Left renal pelvis (tissue), 4 donors: ENCODE measurements at places on chromosomes 13 and 19.
A peak's percentile ranks its signal among the peaks of the same experiment; 100 is the strongest.

- no peak for DNase-seq
Measured at GRCh38 chr19:11554160-11554559, 4.9 kb downstream of the ELOF1 start.

GRCh38 chr19:44687888-44688287, 11.1 kb upstream of the CEACAM16 start:
- no peak for DNase-seq

GRCh38 chr19:3434630-3435553, 45.4 kb downstream of the SMIM24 start:
- peak; percentile 88 for DNase-seq

- no peak for DNase-seq
Measured at GRCh38 chr13:83125791-83126190, 756.5 kb downstream of the SLITRK1 start.

GRCh38 chr13:34156841-34157365, 339.0 kb downstream of the RFC3 start:
- no peak for DNase-seq

- no peak for DNase-seq
Measured at GRCh38 chr13:112892426-112893206, 76.4 kb upstream of the MCF2L start.

DNA sequence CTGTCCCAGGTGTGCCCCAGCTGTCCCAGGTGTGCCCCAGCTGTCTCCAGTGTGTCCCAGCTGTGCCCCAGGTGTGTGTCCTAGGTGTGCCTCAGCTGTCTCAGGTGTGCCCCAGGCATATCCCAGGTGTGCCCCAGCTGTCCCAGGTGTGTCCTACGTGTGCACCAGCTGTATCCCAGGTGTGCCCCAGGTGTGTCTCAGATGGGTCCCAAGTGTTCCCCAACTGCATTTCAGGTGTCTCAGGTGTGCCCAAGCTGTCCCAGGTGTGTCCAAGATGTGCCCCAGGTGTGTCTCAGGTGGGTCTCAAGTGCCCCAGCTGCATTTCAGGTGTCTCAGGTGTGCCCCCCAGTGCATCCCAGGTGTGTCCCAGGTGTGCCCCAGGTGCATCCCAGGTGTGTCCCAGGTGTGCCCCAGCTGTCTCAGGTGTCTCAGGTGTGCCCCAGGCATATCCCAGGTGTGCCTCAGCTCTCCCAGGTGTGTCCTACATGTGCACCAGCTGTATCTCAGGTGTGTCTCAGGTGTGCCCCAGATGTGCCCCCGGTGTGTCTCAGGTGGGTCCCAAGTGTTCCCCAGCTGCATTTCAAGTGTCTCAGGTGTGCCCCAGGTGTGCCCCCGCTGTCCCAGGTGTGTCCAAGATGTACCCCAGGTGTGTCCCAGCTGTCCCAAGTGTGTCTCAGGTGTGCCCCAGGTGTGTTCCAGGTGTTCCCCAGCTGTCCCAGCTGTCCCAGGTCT, 1.3 kb upstream of the GRK1 start:
- DNase-seq: no peak

DNA sequence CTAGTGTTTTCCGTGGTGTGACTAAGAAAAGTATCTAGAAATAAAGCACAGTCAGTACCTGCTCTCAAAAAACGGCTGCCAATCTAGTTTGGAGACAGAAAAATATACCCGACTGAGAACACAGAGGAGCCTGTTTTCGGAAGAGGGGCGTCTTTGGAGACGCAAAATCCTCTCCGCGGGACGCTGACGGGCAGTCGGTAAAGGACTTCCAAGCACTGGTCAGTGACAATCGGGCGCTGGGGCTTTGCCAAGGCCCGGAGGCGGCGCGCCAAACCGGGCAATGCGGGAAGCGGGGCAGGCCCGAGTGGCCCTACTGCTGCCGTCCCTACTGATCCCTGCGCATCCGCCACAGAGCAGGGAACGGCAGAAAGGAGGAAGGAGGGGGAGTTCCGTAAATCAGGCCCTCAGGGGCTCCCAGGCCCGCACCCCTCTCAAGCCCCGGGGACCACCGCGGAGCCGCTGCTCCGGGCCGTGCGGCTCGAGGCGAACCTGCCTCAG, 588 bp upstream of the DPY19L3 start:
- no peak for DNase-seq

DNA sequence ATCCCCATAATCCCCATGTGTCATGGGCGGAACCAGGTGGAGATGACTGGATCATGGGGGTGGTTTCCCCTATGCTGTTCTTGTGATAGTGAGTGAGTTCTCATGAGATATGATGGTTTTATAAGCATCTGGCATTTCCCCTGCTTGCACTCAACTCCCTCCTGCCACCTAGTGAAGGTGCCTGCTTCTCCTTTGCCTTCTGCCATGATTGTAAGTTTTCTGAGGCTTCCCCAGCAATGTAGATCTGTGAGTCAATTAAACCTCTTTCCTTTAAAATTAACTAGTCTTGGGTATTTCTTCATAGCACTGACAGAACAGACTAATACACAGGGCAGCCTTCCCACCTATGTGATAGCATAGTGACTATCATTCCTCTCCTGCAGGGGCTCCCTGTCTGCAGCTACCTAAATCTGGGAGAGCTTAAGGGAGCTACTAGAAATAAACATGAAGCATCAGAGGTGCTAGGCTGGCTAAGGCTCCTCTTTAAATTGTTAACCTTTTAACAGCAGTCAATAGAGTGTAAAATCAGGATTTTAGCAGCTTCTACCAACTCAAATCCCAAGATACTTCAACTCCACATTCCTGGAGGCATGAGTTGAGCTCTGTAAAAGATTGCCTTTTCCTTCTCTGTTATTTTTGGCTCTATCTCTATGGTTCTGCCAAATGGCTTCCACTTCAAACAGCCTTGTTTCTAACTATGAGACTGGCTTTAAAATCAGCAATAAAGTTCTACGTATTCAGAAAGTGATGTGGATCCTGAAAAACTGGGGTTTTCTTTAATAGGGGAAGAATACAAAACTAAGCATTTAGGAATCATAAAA, 112.3 kb downstream of the VWA8 start:
- DNase-seq: no peak

- no peak for DNase-seq
Measured at GRCh38 chr13:20195801-20196200, 3.1 kb upstream of the GJB2 start.

- DNase-seq: no peak
Measured at GRCh38 chr13:40624383-40624782, 42.1 kb downstream of the FOXO1 start.

- no peak for DNase-seq
Measured at GRCh38 chr13:30388406-30389283, 33.6 kb upstream of the UBE2L5 start.

DNA sequence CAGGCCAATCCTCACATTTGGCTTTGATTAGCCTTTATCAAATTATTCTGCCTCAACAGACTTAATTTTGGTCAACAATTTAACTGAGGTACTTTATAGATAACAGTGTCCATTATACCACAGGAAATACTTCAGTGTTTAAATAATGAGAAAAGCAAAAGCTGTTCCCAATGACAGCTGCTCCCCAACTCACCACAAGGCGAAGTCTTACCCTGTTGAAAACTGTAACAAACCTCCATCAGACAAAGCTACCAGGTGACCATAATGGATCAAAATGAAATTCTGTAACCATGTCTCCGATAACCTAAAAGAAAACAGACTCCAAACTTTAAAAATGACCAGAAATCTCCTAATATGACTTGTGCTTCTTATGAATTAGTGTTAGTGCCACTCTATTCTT, 50.3 kb downstream of the ZNF44 start:
- no peak for DNase-seq

- no peak for DNase-seq
Measured at GRCh38 chr19:17658240-17658639, 29.9 kb downstream of the UNC13A start.

DNA sequence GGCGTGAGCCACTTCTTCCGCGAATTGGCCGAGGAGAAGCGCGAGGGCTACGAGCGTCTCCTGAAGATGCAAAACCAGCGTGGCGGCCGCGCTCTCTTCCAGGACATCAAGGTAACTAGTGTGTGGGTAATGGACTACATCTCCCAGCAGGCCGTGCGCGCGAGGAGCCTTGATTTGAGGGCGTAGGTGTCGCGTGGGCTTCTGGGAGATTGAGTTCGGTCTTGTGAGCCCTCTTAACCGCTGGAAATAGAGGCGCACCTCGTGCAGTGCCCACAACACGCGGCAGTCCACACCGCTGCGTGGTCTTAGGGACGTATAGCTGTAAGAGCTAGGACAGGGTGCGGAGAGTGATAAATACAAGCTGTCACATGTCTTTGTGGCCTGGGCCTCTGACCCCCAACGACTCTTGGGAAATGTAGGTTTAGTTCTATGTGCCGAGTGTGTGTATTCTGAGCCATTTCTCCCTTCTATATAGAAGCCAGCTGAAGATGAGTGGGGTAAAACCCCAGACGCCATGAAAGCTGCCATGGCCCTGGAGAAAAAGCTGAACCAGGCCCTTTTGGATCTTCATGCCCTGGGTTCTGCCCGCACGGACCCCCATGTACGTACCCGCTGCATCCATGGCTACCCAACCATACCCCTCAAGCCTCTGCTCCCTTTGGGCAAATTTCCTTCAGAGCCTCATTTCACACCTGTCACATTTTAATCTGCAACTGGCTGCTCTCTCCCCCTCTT, 864 bp downstream of the FTL start:
- no peak for DNase-seq

GRCh38 chr19:16330368-16330801, 5.8 kb downstream of the KLF2 start:
- DNase-seq: no peak

- DNase-seq: no peak
Measured at GRCh38 chr13:30730526-30730925, 4.8 kb upstream of the ALOX5AP start.

DNA sequence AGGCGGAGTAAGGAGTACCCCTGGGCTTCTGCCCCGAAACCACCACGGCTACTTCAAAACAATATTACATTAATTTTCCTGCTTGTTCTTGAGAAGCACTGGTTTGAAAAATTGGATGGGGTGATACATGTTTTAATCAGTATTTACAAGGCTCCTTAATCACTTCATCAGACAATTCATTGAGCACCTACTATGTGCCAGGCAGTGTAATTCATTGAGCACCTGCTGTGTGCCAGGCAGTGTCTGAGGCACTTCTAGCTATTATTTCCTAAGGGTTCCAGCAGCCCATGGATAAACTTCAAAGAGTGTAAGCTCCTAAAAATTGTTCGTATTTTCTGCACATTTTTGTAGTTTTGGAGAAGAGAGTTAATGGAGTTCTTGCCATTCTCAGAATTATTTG, 1.6 kb upstream of the GAS6 start:
- DNase-seq: no peak

- DNase-seq: no peak
Measured at GRCh38 chr19:18742838-18743783, 48.0 kb downstream of the COMP start.

GRCh38 chr13:76641056-76641455, 245.1 kb downstream of the KCTD12 start:
- DNase-seq: no peak

DNA sequence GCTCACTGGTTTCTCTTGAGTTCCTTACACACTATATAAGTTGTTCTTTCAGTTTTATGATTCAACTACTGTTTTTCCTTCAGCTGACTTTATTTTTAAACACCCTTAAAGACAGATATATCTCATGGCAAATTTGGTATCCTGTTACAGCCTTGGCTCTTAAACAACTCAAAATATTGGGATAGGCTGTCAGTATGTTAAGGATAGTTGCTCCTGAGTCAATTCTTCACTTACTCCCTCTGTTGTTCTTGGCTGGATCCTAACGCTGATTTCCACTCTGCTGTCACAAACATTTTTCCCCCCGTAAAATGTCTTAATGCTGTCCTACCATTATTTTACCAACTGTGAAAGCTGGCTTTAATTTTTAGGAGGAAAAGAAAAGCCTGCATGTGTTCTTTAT, 1.2 kb downstream of the KCNRG start:
- DNase-seq: no peak

DNA sequence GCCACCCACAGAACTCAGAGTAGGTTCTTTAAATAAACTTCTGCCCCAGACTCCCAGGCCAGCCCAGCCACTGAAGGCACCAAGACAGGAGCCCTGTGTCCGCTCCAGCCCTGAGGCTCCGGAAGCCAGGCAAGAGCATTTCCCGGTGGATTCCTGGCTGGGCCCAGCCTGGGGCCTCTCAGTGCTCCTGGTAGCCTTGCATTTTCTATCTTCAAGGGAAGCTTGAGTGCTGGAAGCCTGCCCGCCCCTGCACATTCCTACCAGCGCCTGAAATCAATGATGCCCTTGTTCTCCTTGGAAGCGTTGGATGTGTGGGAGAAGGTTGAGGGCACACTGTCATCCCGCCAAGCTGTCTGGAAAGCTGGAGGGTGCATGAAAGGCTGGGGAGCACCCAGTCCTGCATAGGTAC, 70.3 kb downstream of the ALOX5AP start:
- DNase-seq: no peak

DNA sequence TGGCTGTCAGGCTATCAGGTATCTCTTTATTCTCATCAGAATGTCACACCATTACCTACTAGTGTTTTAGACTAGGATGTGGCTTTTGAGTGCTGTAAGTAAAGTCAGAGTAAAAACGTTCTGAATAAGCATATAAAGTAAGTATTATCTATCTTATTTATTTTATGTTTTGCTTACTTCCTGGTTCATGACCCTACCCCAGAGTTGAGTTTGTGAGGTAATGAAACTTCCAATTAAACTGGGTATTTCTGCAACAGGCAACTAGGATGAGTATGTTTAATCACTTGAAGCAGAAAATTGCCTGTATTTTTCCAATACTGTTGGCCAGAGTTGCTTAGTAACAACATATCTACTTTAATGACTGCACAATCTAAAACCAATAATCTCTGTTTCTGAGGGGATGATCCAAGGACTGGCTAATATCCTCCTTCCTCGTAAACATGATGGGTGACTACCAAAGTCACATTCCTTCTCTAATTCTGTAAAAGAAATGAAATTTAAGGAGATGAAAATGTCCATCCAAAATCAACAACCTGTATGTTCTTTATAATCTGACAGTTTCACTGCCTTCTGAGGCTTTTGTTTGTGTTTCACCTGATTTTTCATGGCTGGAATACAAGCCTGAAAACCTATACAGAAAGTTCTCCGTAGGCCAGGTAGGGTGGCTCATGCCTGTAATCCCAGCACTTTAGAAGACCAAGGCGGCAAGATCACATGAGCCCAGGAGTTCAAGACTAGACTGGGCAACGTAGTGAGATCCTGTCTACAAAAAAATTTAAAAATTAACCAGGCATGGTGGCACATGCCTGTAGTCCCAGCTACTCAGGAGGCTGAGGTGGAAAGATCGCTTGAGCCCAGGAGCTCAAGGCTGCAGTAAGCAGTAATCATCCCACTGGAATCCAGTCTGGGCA, 83.1 kb downstream of the ABCC4 start:
- DNase-seq: no peak

GRCh38 chr13:81493144-81493543, 1152.2 kb upstream of the SPRY2 start:
- DNase-seq: no peak
